NCI-H2171 (cell line): ENCODE measurements at places on chromosomes 4 and X.

- DNase-seq, result no peak
Observed at GRCh38 chr4:158817562-158818296, 48.9 kb downstream of the FNIP2 start.

DNA sequence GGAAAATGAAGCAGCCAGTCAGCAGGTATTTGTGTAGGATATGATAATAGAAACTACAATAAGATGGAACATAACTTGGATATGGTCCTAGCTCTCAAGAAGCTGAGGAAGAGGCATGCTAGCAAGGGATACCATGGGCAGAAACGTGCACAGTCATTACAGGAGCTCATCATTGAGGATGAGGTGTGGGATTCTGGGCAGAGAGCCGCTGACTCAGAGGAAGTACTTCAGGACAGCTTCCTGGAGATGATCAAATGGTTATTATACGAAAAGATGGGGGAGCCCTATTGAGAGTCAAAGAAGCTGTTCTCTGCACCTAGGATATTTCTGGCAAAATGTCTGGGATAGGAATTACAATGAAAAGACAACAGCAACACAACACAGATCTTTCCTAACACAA, 116.0 kb upstream of the PDE5A start:
- no peak for DNase-seq

- no peak for DNase-seq
Observed at GRCh38 chr4:109334129-109335105, 32.0 kb upstream of the COL25A1 start.

GRCh38 chr4:88567591-88567990, 24.7 kb upstream of the HERC3 start:
- DNase-seq, result no peak

DNA sequence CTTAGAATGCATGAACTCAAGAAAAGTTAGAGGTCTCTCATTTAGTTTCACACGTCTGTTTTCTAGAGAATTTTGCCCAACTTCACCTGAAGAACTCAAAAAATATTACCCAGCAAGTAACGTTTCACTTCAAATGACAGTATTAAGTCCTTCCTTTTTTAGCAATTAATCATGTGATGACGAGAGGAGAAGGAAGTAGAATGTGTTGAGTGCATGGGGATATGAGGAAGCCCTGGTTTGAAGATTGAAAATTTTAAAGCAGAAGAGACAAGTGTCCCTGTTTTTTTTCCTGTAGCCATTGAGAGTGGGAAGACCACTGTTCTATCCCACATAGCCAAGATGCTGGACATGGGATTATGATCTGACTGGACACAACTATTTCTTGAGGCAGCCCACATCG, 406.3 kb upstream of the CPEB2 start:
- DNase-seq, result no peak

GRCh38 chr4:168293386-168293975, 25.1 kb downstream of the DDX60 start:
- no peak for DNase-seq
